ENCODE measurements at places on chromosomes 11 and 22. TPM values are rescaled to one million over a fixed set of nuclear protein-coding genes. Genes with fewer than 3 reads are reported as not detected.

The LRRC10B gene
- 6.3 TPM for total RNA-seq

The MPZL3 gene
- 11.7 TPM for total RNA-seq

The TRIM49 gene
- total RNA-seq, result not detected

The RAC2 gene
- total RNA-seq, result 7.3 TPM

The LIMK2 gene
- 24.4 TPM for total RNA-seq

The TSPAN18 gene
- not detected for total RNA-seq

Data from HT-29 (cell line).